ENCODE measurements at places on chromosomes 12 and 14.

GRCh38 chr12:120376416-120376815, 7.5 kb upstream of the MSI1 start:
- DNase-seq: no peak

- DNase-seq: peak; percentile 41
Measured at GRCh38 chr12:1517007-1517406, 77.4 kb downstream of the FBXL14 start.

- no peak for DNase-seq
Measured at GRCh38 chr12:694734-695503, 31.7 kb upstream of the NINJ2 start.

DNA sequence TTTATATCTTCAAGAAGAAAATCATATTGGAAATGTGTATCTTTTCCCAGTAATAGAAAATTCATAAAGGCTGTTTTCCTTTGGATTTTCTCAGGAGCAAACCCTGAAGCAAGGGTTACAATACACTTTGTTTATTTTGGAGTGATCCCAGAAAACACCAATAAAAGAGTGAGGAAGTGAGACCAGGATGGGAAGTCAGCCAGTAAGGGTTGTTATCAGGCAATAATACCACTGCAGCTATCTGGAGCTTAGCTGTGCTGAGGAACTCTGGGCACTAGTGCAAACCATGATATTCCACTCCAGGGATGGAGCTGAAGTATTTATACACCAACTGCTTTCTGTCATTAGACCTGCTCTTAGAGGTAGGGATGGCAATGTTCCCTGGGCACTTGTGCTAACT, 1002.3 kb downstream of the FLRT2 start:
- DNase-seq: no peak

DNA sequence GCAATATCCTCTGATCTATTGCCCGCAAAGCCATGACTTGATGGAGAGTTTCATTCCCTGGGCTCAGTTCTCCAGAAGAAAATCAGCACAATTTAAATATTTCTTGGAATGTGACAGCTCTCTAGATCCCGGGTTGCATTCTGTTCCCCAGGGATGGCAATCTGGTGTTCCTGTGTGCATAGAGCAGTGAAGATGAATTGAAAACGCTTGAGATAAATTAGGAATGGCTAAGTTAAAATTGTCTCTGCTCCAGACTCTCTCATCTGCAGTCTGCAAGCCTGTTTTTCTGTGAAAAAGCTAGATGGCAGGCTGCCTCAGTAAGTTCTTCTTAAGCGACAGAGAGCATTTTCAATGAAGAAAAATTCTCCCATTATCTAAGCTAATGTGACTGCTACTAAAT, 582.5 kb upstream of the MGAT4C start:
- DNase-seq: no peak

- no peak for DNase-seq
Measured at GRCh38 chr14:66360366-66360926, 125.7 kb upstream of the CCDC196 start.

GRCh38 chr14:72560331-72560730, 333.6 kb downstream of the DPF3 start:
- no peak for DNase-seq

DNA sequence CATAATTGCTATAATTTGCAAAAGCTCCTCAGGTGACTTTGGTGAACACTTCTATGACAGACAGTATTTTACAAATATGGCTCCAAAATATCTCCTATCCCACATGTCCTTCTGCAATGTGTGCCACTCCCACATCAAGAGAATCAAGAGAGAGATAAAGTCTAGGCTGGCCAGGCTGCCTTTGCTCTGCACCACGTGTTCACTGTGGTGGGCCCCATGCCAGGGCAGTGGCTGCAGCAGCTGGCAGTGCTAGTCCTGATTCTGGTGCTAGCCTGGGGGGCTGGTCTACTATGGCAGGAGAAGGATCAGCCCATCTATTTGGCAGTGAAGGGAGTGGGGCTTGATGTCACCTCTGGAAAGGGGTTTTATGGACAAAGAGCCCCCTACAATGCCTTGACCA, 86.3 kb downstream of the DRAM1 start:
- no peak for DNase-seq

DNA sequence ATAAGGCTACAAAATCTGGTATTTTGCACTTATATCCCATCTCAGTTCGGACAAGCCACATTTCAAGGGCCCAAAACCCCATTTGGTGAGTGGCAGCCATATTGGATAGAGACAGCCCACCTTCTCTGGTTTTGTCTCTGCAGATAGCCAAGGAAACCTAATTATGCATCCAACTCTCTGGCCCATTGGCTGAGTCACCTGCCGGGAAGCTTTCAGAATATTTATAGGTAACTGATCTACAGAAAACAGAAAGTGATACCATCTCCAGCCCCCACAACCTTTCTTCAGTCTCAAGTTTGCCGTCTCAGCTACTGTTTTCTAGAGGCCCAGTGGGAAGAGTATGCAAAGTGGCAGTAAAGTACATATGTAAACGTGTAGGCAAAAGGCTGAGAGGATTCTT, 33.7 kb upstream of the PPP1CC start:
- no peak for DNase-seq

- no peak for DNase-seq
Measured at GRCh38 chr14:69674546-69675244, 63.3 kb downstream of the SUSD6 start.
